T47D (cell line): ENCODE measurements at places on chromosomes 7 and 10.

DNA sequence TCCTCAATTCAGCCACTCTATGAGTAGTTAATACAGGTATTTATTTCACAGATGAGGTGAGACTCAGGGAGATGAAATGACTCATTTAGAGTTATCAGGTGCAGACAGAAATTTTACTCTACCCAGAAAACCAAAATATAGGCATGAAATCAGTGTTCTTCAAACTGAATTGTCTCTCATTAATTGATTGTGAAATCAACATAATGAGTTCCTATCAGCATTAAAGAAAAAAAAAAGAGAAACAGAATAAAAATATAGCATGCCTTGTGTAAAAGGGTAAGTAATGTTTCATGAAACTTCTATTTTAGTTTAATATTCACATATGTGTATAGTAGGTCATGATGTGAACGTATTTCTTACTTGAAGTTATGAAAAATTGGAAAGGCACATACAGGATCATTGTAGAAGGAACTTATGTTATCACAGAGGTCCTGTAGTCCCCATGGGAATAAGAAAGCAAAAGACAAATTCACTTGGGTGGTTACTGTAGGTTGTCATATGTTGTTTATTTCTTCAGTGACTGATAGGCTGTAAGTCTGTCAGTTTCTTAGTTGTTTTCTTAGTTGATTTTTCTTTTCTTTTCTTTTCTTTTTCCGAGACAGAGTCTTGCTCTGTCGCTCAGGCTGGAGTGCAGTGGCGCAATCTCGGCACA lies 47.5 kb downstream of the KAT6B start:
- DNase-seq, result no peak

DNA sequence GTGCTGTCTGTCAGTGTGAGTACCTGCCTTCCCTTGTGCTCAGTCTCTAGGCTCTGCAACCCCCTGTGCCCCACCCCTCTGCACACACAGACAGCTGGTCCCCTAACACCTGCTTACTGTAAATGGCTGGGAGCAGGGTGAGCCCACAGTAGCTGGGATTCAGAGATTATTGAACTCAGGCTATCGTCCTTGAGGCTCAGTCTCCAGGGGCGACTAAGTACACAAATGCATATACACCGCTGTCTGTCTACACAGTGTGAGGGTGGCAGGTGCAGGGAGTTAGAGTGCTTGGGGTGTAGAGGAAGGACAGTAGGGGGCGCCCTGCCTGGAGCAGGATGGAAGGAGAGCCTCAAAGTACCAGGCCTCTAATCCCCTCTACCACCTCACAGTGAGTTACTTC lies 12.9 kb downstream of the UPP1 start:
- no peak for DNase-seq

DNA sequence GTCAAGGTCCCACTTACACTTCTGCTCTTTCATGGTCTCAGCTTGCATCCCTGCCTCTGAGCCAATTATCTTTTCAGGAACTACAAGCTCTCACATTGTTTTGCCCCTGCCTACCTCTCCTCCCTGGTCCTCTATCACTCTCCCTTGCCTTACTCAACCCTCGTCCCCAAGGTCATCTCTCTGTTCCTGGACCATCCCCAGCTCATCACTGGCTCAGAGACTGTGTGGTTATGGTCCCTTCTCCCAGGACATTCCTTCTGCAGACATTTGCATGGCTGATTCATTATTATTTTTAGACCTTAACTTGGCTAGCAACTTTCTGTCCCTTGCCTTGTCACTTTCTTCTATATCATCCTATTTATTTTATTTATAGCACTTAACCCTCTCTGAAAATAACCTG lies 17.8 kb upstream of the GPAM start:
- no peak for DNase-seq

DNA sequence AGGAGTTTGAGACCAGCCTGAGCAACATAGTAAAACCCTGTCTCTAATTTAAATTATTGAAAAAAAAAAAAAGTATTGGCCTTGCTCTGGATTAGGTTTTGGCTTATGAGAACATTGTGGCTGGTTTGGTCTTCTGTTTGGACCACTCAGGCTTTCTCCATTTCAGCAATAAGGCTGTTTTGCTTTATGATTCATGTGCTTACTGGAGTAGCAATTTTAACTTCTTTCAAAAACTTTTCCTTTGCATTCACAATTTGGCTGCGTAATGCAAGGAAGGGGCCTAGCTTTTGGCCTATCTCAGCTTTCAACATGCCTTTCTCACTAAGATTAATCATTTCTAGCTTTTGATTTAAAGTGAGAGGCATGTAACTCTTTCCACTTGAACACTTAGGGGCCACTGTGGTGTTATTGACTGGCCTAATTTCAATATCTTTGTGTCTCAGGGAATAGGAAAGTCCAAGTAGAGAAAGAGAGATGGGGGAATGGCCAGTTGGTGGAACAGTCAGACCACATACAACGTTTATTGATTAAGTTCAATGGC lies 38.0 kb upstream of the SRPK2 start:
- DNase-seq, result no peak

DNA sequence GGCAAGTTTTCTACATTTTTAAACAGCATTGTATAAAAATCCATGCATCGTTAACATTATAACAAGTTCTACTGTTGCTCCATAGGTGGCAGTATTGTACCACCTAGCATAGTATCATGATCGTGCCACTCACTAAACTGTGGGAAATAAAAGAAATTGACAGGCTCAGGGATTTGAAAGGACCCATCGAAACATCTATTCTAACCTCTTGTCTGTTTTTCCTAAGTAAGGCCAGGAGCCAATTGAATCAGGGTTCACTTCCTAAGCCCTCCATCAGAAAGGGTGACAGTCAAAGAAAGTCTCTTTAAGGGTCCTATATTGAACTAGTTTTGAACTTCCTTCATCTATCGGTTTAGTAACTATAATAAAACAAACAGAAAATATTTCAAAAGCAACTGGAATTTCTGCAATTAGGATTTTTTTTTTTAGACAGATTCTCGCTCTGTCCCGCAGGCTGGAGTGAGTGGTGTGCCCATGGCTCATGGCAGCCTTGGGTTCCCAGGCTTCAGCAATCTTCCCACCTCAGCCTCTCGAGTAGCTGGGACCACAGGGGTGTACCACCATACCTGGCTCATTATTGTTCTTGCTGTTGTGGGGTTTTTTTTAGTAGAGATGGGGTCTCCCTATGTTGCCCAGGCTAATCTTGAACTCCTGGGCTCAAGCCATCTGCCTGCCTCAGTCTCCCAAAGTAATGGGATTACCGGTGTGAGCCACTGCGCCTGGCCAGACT lies 9.4 kb downstream of the HACD1 start:
- DNase-seq, result peak; percentile 42

GRCh38 chr10:89609833-89610346 lies 35.2 kb downstream of the PANK1 start:
- no peak for DNase-seq

DNA sequence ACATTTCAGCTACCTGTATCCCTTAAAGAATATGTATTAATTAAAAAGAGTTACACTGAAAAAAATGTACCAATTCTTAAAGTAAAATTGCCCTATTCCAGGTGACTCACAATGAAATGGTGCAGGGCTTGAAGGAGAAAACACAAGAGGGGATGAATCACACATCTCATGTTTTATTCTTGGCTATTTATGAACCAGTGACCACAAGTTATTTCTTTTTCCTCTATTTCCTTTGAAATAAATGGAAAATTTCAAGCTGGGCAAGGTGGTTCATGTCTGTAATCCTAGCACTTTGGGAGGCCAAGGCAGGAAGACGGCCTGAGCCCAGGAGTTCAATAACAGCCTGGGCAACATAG lies 106.8 kb downstream of the UBE2H start:
- DNase-seq, result no peak

DNA sequence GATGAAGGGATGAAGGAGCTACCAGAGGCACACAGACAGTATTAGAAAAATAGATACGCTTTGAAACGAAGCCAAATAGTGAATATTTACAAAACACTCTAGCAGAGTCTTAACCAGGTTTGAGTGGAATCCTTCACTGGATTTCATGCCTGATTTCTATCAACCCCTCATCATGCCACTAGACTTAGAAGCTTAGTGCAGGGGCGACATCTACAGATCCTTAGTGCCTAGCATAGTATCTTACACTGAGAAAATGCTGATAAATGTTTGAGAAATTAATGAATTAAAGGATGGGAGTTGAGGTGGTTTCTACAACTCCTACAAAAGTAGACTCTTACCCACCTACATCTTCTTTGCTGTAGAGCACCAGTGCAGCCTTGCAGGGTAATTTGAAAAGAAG lies 54.7 kb upstream of the CCNJ start:
- peak; percentile 47 for DNase-seq

DNA sequence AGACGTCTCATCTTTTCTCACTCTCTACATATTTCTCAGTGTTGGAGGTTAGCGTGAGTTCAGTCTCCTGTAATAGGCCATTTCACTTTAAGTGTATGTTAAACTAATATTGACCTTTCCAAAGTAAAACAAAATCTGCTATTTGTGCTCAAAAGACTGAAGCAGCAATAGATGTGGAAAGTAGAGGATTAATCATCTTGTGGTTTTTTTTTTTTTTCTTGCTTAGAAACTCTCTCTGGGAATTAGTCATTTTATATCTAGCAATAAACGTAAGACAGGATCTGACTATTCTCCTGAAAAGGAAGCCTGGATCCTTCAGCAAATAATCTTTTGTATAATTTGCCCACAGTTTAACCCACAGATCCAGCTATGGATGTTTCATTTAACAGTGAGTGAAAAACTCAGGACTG lies 81.7 kb downstream of the NRP1 start:
- DNase-seq, result no peak
